Tibial nerve (tissue), 4 donors: ENCODE measurements at places on chromosomes 6 and 20. TPM values are rescaled to one million over a fixed set of nuclear protein-coding genes. Genes with fewer than 3 reads are reported as not detected.
A peak's percentile ranks its signal among the peaks of the same experiment; 100 is the strongest.

Gene ENTPD6
- 62.2 TPM for total RNA-seq

GRCh38 chr6:127058027-127058426, 60.4 kb upstream of the RSPO3 start:
- no peak for DNase-seq

GRCh38 chr6:145602726-145603326, 132.5 kb downstream of the EPM2A start:
- DNase-seq = no peak

GRCh38 chr20:57198132-57199072, 68.0 kb downstream of the BMP7 start:
- DNase-seq = no peak

- no peak for DNase-seq
Measured at GRCh38 chr20:17985388-17986018, 16.7 kb downstream of the MGME1 start.

Gene ARMC2
- total RNA-seq = 11.1 TPM

GRCh38 chr6:91575032-91575431, 988.2 kb upstream of the MAP3K7 start:
- no peak for DNase-seq

- DNase-seq = peak; percentile 56
Measured at GRCh38 chr6:152112491-152113261, 305.2 kb downstream of the ESR1 start.

Gene NNAT
- total RNA-seq = 8.4 TPM

Gene TEAD3
- total RNA-seq = 20.1 TPM

DNA sequence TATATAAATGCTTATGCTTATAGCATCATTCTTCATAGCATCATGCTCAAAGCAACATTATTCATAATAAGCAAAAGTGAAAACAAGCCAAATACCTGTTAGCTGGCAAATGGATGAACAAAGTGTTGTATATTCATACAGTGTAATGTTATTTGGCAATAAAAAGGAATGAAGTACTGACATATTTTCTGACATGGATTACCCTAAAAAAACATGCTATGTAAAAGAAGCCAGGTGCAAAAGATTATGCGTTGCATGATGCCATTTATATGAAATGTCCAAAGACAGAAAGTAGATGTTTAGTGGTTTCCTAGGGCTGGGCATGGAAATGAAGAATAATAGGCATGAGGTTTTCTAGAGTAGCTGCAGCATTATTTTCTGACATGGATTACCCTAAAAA, 77.1 kb downstream of the GFRA4 start:
- DNase-seq = no peak

- no peak for DNase-seq
Measured at GRCh38 chr6:20221421-20221820, 9.2 kb upstream of the MBOAT1 start.

Gene SMPDL3A
- total RNA-seq = 9.8 TPM

DNA sequence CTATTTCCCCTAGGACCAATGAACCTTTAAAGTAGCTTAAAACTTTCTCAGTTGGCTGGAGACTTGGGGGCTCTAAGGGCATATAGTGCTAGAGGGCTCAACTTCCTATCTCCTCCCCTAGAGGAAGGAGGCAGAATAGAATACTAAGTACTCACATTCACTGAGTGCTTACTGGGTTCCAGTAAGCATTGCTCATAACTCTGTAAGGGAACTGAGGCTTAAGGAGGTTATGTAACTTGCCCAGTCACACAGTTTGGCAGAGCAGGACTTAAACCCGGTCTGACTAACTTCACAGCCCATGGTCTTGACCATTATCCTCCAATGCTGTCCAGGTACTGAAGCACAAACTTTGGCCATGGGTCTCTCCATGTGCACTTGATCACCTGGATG, 12.5 kb downstream of the SESN1 start:
- DNase-seq = no peak

- DNase-seq = no peak
Measured at GRCh38 chr6:102215425-102215824, 821.9 kb downstream of the GRIK2 start.

DNA sequence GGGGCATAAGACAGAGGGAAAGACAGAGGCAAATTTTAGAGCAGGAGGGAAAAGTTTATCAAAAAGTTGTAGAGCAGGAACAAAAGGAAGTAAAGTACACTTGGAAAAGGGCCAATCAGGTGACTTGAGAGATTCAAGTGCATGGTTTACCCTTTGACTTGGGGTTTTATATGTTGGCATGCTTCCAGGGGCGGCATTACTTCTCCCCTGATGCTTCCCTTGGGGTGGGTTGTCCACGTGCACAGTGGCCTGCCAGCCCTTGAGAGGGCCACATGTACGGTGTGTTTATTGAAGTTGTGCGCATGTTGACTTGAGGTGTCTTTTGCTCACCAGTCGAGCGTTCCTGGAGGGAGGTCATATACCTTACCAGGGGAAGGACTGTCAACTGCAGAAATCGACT, 259.5 kb upstream of the JARID2 start:
- no peak for DNase-seq

- DNase-seq = no peak
Measured at GRCh38 chr20:22823119-22823518, 212.0 kb upstream of the SSTR4 start.

DNA sequence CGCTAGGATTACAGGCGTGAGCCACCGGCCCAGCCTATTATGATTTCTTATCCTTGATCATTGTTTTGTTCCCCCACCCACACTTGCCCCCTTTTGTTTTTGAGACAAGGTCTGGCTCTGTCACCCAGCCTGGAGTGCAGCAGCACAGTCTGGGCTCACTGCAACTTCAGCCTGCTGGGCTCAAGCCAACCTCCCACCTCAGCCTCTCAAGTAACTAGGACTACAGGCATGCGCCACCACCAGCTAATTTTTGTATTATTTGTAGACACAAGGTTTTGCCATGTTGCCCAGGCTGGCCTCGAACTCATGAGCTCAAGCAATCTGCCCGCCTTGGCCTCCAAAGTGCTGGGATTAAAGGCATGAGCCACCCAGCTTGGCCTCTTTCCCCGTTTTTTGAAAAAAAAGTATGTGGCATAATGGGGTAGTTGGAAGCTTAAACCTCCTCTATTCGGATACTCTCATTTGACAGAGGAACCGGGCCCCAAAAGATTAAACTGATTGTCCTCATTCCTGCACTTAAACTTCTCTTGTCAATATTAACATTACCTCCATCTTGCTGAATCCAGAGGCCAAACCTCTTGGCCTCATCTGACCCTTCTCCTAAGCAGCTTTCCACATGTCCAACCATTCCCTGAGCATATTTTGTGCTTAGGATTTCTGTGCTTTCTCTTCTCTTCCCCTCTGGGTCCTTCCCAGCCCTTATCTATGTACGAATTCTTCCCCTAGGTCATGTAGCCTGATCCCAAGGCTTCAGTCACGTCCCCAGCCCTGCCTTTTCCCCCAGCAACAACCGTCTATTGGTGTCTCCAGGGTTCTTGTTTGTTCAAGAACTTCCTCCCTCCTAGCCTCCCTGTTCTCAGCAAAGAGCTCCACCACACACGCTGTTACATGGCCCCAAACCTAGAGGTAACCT, 6.1 kb upstream of the EZR start:
- no peak for DNase-seq

- no peak for DNase-seq
Measured at GRCh38 chr20:36306553-36307411, 643 bp downstream of the DLGAP4 start.

- no peak for DNase-seq
Measured at GRCh38 chr6:153074761-153075160, 56.3 kb downstream of the RGS17 start.

- no peak for DNase-seq
Measured at GRCh38 chr6:159357211-159357915, 188.2 kb downstream of the FNDC1 start.

DNA sequence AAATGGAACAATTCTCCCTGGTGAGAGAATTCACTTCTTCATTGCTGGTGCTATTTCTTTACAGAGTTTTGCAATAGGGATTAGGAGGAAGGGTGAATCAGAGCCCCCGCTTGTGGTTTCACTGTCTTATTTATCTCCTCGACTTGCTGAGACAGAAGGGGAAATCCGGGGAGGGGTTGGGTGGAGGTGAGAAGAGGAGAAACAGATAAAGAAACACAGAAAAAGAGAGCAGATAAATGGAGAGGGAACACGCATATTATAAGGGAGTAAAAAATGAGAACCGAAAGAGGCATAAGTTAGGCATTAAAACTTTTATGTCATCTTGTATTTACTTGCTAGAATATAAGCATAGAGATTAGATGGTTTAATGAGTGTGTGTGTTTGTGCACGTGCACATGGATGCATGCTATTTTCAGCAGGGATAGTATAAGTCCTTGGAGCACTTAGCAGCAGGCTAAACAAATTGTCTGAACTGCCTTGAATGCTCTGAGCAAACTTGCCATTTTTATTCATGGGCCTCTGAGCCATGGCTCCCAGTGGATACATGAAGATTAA, 105.0 kb downstream of the OLIG3 start:
- peak; percentile 18 for DNase-seq

DNA sequence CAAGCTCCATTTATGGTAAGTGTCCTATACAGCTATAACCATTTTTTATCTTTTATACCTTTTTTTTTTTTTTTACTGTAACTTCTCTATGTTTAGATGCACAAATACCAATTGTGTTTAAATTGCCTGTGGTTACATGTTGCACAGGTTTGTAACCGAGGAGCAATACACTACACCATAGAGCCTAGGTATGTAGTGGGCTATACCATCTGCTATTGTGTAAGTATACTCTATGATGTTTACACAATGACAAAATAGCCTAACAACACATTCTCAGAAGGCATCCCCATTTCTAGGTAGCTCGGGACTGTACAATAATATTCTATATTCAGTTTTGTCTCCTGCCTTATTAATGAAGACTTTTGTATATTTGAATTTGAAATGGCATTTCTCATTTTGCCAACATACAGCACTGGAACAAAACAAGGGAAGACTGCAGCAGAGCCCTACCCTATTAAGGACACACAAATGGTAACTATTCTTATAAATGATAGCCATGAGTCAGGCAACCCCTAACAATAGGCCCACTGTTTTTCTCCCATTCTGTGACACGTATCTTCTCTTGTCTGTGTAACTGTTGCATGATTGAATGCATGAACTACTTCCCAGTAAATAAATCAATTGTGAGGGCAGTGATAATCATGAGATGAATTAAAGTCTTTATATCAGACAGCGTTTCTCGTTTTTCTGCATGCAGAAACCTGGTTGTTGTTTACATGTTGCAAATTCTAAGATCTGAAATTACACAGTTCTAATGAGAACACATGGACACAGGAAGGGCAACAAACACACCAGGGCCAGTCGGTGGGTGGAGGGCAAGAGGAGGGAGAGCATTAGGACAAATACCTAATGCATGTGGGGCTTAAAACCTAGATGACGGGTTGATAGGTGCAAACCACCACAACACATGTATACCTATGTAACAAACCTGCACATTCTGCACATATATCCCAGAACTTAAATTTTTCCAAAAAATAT, 173.9 kb downstream of the EPM2A start:
- DNase-seq = no peak

GRCh38 chr6:12203001-12203400, 87.2 kb upstream of the EDN1 start:
- DNase-seq = no peak

DNA sequence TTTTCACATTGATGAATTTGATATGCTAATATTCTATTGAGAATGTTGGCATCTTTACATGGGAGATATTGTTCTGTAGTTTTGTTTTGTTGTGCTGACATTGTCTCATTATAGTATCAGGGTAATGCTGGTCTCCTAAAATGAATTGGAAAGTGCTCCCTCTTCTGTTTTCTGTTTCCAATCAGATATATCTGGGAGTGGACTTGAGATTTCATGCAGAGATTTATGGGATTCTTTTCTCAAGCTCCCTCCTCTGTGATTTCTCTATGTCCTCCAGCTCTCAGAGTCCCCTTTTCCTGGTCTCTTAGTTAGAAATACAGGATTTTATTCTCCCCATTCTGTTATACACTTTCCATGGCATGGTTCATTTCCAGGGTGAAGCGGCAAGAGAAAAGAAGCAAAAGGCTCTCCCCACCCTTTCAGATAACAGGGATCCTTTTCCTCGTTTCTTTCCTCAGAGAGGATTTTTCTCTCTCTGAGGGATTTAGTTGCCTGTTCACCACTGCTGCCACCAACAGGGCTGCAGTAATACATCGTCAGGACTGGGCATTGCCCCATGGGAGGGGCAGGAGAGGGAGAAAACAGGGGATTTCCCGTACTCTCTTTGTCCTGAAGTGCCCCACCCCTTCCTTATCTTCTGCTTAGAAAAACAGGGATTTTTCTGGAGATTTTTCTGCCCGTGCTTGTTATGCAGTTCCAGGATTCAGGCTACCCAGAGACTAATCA, 59.3 kb upstream of the STMND1 start:
- DNase-seq = no peak

DNA sequence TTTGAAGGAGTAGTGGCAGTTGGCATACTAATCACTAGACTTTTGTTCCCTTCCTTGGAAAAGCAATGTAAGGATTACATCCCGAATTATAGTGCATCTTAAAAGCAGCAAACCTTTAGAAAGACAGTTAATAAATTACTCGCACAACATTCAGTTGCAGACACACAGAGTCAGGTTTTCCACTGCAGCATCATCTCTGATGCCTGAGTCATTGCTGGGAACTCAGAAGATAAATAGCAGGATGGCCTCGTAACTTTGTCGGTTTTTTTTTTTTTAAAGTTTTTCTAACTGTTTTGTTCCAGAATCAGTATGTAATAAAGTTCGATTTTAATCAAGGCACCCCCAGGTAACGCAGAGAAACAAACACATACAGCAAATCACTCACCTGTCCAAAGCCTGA, 34.3 kb downstream of the GJA10 start:
- DNase-seq = no peak

- DNase-seq = no peak
Measured at GRCh38 chr6:38040254-38040653, 220.7 kb downstream of the ZFAND3 start.

- DNase-seq = no peak
Measured at GRCh38 chr6:136532030-136532429, 18.2 kb downstream of the MAP7 start.

DNA sequence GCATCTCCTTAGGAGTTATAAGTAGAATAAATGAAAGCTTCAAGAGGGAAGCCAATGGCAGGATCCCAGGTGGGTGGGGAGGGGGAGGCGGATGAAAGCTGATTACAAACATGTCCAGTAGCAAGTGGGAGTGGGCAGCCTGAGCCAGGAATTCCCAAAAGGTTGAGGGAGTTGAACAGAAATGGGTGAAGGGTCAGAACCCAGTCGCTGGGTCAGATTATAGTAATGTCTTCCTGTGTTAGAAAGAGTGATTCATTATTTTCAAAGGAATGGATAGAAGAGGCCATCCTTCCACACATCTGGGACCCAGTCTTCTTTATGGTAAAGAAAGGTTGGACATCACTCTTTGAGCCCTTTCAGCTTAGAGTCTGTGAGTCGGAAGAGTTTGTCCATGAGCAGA, 41.0 kb upstream of the FAM50B start:
- no peak for DNase-seq
